ENCODE measurements at places on chromosomes 5 and 9. TPM values are rescaled to one million over a fixed set of nuclear protein-coding genes. Genes with fewer than 3 reads are reported as not detected.

FNBP1 gene
- polyA plus RNA-seq: 69.3 TPM

DOCK8 gene
- 12.2 TPM for polyA plus RNA-seq

SPINK4 gene
- polyA plus RNA-seq: not detected

DNA sequence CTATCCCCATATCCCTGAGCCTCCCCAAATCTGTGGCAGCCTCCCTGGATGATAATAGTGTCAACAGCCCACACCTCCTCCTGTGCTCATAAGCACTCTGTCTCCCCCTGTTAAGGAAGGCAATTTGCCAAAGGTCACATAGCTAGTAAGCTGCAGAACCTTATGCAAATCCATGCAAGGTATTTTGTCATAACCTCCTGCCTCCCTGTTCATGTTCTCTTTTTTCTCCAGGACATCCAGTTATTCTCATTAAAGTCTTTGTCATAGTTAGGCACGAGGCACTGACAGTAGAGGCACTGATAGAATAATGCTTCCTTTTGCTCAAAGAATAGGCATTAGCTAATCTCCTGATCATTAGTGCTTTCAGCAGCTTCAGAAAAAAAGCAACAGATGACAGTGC, 10.2 kb upstream of the AUH start:
- no peak for DNase-seq

DNA sequence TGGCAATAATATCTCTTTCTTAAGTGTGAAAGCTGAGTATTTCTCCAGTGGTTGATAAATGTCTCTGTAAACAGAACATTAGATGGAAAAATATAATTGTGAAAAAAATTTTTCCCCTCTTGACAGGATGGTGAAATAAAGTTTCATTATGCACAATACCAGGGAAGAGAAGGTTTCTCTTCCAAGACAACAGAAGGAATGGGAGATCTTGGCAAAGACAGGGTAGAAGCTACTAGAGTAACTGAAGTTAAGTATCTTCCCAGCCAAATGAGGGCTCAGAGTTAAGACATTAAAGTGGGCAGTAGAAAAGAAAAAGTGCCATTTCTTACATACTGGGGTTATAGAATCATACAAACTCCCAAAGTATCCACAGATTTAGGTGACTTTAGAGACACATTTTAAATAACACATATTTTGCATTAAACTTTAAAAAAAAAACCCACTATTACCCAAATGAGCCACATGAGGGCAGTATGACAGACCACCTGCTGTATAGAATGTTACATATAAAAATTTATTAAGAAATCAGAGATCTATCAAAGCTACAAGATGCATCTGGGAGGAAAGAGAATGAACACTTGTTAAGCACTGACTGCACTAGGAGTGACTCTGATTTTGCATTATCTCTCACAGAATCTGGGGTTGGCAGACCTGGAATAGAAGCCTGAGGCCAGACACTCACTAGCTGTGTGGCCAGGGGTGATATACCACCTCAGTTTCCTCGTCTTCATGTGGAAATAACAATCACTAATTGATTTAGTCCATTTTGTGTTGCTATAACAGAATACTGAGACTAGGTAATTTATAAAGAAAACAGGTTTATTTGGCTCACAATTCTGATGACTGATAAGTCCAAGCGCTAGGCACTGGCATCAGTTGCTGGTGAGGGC, 98.5 kb downstream of the ARSB start:
- no peak for DNase-seq

DNA sequence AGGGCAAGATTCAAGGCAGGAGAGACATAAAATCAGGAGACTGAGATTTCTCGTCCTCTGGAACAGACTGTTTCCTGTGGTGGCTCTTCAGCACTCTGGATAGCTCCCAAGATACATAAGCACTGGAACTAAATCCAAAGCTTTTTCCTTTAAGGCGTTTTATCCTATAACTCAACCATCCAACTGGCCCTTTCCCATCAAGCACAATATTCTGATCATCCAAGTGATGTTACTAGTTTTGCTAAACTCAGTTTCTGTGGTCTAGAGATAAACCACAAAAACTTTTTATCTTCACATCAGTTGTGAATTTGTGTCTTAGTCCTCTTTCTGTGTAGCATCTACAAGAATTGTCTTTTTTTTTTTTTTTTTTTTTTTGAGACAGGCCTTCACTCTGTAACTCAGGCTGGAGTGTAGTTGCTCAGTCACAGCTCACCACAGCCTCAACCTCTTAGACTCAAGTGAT, 299.4 kb downstream of the COX7C start:
- no peak for DNase-seq

- no peak for DNase-seq
Measured at GRCh38 chr5:31124651-31125305, 68.7 kb upstream of the CDH6 start.

GRCh38 chr5:77204967-77205366, 5.5 kb upstream of the PDE8B start:
- no peak for DNase-seq

All from spinal cord (tissue), 10 donors.